ENCODE measurements at places on chromosomes 2 and 18. TPM values are rescaled to one million over a fixed set of nuclear protein-coding genes. Genes with fewer than 3 reads are reported as not detected.

- no peak for DNase-seq
These were observed 228.1 kb upstream of the RAB6C start for GRCh38 chr2:129751409-129751808.

UCN gene
- total RNA-seq, result 2.1 TPM

DNA sequence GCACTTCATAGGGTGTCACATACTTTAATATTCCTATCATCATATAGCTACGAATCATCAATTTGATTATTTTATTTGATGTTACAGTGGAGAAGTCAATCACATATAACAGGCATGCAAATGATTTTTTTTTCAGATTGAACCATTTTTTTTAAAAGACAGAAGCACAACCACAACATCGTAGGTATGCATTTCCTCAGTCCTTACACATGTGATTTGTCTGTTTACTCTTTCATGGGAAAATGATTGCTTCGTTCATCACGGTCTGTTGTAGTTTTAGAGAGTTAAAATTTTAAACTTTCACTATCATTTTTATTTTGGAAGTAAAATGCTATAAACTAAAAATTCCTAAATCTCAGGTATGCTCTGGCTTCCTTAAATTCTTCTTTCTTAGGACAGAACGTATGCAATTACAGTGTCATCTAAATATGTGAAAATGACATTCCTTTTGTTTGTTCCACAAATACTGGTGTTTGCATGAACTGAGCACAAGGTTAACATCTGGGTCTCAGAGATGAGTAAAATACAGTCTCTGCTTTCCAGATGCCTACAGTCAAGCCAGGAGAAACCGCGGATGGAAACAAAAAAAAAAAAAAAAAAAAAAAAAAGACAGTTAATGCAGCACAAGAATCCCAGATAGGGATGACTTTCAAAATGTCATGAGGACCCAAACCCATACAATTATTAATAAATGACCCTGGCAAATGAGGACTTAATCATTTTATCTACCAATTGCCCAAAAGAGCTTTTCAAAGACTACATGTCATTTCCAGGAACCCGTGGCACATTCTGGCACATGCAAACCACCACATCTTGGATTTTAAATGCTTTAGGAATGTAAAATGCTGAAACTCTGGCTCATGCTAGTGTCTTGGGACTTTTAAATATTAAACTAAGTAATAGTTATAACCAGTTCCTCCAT, 201.2 kb downstream of the LRP1B start:
- DNase-seq, result no peak

DNA sequence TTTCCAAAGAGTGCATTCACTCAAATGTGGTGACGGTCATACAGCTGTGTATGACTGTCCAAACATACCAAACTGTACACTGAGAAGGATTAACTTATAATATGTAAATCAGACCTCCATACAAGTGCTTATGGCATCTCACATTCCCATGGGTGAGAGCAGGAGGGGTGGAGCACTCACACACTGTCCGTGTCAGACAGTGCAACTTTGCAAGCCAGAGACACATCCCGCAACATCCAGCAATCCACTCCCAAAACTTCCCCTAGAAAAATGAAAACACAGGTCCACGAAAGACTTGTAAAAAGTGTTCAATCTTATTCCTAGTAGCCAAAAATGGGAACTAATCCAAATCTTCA, 36.4 kb downstream of the FAM168B start:
- no peak for DNase-seq

- DNase-seq, result no peak
These were observed 1.4 kb downstream of the UBE2F start for GRCh38 chr2:237968048-237968862.

HNRNPLL gene
- 25.1 TPM for total RNA-seq

GRCh38 chr2:97011977-97012569, 25.7 kb upstream of the FAM178B start:
- no peak for DNase-seq

GRCh38 chr2:109195193-109196045, 66.4 kb downstream of the SH3RF3 start:
- no peak for DNase-seq

DNA sequence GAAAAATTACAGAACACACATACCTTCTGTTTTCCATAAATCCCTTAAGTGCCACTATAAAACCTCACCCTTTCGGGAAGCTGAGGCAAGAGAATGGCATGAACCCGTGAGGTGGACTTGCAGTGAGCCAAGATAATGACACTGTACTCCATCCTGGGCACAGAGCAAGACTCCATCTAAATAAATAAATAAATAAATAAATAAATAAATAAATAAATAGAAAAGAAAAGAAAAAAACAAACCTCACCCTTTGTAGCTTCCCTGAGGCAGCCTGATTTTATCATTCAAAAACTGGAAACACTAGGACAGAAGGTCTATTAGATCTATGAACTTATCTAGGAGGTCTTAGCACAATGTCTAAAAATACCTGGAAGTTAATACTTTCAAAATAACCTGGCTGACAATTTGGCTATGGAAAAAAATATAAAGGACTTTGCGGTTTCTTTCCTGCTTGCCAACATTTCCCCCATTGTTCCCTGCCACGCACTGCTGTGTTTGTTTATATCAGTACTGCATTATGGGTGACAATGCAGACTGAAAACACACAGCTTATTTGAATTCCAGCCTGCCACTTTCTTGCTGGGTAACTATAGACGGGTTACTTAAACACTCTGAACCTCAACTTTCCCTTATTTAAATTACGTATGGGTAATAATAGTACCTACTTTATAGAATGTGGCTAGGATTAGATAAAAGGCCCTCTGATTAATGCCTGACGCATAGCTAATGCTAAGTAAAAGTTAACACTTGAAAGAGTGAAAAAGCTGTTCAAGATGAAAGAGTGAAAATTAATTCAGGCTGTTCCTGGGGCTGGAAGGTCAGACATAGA, 313.0 kb downstream of the RDH14 start:
- no peak for DNase-seq

DNA sequence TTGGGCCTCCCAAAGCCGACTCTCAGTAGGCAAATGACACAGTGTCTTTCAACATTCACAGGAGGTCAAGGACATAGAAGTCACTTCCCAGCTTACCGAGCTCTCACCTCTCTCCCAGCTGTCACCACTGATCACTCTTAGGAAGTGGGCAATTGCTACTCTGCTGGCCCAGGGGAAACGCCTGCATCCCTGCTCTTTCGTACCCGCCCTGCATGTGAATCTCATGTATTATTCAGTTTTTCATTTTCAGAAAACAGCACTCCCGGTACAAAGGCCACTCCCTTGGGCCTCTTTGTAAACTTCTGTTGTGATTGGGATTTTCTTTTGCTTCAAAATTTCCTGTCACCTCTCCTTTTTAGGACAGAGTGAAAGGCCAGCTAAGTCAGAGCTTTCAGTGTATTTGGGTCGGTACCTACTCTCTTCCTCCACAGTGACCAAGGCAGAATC, 15.4 kb downstream of the MRPL44 start:
- DNase-seq, result no peak

DNA sequence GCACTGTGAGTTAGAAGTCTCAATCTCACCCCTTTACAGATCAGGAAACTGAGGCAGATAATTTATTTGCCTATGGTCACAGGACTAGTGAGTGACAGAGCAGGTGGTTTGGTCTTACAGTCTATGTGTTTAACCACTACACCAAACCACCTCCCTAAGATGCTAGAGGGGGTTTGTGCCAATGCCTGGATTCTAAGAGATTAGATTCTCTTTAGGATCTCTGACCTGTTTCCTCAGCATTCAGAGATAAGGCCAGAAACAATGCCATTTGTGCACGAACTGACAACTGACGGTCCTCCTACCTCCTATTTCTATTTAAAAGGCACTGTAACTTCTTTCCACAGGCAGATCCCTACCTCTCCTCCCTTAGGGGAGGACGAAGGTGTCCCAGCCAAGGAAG, 2.3 kb upstream of the SLC20A1 start:
- no peak for DNase-seq
